ENCODE measurements at places on chromosomes 13 and 19. TPM values are rescaled to one million over a fixed set of nuclear protein-coding genes. Genes with fewer than 3 reads are reported as not detected.

The C1QTNF9 gene
- total RNA-seq, result 0.42 TPM

The FUT6 gene
- total RNA-seq, result not detected

The MBD3L3 gene
- total RNA-seq, result not detected

The PINLYP gene
- 9.1 TPM for total RNA-seq

The CERS1 gene
- total RNA-seq, result 1.5 TPM

The ZNF486 gene
- total RNA-seq, result 3.9 TPM

The TINCR gene
- 0.43 TPM for total RNA-seq

The CRTC1 gene
- 9.3 TPM for total RNA-seq

The COMMD6 gene
- 201 TPM for total RNA-seq

The RNF113B gene
- total RNA-seq, result not detected

The FGF22 gene
- total RNA-seq, result not detected

The ZNF90 gene
- 2.5 TPM for total RNA-seq

The RFPL4AL1 gene
- not detected for total RNA-seq

The BEST2 gene
- total RNA-seq, result not detected
